SW 1271 (cell line): ENCODE measurements at places on chromosomes 11 and 22.

DNA sequence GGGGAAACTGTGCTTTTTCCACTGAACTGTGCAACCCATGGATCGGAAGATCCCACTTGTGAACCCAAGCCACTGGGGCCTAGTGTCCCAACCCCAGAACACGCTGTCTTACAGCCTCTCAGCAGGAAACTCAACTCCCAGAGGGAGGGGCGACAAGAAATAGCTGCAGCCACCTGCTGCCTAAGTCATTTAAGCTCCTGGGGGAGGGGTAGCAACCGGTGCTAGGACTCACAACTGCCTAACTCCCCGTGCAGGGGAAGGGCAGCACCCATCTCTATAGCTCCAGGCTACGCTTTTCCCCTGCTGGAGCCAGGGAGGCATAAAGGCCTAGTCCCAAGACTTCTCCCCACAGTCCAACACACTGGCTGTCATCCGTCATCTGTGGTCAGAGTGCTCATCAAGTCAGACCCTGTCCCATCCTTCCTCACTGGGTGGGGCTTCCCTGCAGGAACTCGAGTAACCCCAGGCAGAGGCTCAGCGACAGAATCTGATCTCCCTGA is 363.0 kb downstream of the LUZP2 start:
- no peak for DNase-seq

GRCh38 chr11:72240461-72241290 is 3.3 kb downstream of the PHOX2A start:
- DNase-seq, result no peak

DNA sequence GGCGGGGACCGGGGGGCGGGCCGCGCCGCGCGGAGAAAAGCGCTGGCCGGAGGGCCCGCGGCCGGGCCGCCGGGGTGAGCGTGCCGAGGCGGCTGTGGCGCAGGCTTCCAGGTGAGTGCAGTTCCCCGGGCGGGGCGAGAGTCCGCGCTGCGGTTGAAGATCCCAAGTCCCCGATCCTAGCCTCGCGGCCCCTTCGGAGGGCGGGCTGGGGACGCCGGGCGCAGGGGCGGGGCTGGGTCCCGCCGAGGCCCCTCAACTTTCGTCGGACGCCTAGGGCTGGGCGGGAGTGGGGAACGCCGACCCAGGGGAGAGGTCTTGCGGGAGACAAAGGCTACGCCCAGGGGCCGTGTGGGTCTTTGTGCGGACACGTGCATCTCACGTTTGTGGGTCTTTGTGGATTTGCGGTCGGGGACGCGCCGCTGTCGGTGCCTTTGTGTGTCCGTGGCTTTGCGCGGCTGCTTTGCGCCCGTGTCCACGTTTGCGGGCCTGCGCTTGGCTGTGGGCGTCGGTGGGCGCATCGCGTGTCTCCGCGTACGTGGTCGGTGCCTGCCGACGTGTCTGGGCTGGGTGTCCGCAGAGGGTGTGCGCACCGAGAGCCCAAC is at the start of gene TSKU:
Gene TSKU (plus strand): TSS at position 63 of the 602 bp plus-strand sequence. CDS start 12,261 bp downstream, outside the sequence.
- DNase-seq, result no peak

GRCh38 chr11:127340438-127340837 is 339.9 kb upstream of the KIRREL3 start:
- no peak for DNase-seq

DNA sequence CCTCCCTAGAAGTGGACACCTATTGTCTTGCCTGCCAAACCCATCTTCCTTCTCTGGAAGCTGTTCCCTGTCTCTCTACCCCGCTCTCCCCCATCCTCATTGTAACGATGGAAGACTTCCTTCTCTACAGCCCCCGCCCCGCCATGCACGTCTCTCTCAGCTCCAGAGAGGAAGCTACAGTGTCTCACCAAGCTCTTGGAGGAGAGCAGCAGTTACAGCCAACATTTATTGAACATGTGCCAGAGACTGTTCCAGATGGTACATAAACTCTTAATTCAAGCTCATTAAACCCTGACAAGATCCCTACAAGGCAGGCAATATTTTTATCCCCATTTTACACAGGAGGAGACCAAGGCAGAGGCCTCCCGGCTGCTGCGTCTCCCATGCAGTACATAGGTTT is 15.1 kb downstream of the MCHR1 start:
- DNase-seq, result no peak

DNA sequence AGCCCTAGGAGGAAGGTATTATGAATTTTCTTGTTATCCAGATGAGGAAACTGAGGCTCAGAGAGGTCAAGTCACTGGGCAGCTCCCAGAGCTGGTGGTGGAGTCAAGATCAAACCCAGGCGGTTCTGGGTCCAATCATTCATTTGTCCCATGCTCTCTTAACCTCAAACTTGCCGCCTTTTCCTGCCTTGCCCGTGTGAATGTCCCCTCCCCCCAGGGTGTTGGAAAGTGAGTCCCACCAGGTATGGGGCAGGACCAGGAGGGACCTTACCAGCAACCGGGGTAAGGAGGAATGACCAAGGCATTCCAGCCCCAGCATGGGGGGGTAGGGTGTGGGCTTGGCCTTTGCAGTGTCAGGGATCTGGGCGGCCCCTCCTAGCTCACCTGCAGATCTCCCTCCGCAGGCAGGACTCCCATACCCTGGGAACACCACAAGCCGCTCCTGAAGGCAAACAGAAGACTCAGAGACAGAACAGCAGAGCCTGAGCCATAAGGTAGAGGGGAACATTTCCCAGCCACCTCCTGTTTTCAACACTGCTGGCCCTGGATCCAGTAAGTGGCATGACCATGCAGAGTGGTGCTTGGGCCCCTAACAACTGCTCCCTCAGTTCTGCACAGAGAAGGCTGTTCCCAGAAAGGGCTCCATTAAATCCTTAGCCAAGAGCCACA is 41.2 kb upstream of the SYT7 start:
- no peak for DNase-seq

- DNase-seq, result no peak
Observed at GRCh38 chr11:75323609-75324008, 27.9 kb downstream of the ARRB1 start.

DNA sequence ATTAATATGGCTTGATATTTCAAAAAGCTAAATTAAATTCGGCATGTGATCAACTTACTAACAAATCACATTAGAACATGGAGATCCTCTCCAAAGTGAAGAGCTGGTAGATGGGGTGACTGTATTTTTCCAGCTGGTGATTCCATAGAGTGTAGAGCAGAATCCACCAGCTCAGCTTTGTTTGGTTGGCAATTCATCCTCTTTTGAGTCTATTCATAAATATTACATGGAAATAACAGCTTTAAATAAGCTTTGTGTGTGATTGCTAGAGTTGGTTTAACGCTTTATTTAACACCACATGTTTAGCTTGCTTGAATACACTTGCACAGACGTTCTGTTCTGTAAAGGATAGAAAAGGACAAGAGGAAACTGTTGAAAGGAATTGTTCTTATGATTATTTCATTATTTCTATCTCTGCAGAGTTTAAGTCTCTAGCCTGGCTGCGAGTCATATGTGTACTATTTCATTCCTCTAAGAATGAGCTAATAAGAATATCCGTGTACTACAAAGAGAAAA is 738.3 kb upstream of the KIRREL3 start:
- DNase-seq, result no peak

GRCh38 chr11:69339983-69340565 is 46.1 kb downstream of the MYEOV start:
- no peak for DNase-seq

DNA sequence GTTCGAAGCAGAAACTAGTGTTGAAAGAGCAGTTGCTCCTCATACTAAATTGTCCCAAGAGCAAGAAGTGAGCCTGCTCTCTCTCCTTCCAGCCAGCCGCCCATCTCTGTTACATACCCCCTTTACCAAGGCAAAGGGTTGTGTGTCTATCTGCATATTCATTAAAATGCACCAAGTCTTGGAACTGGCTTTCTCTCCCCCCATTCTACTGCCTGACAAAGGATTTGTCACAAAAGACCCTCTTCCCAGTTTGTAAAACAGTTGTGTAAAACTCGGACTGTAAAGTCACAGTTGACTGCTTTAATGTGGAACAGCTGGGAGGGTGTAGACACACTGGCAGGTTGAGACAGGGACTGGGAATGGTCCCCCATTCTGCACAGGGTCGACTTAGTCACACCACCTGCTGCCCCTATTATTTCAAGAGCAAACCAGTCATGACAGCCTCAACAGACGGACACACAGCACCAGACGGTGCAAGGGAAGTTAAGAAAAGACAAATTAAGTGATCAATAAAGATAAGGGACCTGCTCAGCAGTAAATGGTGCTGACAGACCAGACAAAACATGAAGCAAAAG is 60.0 kb upstream of the HTATIP2 start:
- DNase-seq, result no peak

GRCh38 chr11:9739123-9739900 is 75.4 kb downstream of the SWAP70 start:
- DNase-seq, result no peak

- DNase-seq, result no peak
Observed at GRCh38 chr11:66231561-66231960, 36.9 kb upstream of the RAB1B start.

- DNase-seq, result no peak
Observed at GRCh38 chr11:65432686-65433582, 10.3 kb downstream of the NEAT1 start.

GRCh38 chr11:63560506-63561180 is 2.5 kb downstream of the PLAAT2 start:
- DNase-seq, result no peak

GRCh38 chr22:32204856-32205722 is at the start of gene RFPL2:
RFPL2 (minus strand) TSS chr22:32205073; CDS start chr22:32202451, 2,622 bp downstream.
- peak; percentile 56 for DNase-seq

GRCh38 chr11:2675540-2675939 is 24.3 kb downstream of the KCNQ1OT1 start:
- DNase-seq, result no peak

- no peak for DNase-seq
Observed at GRCh38 chr11:133698654-133699053, 146.7 kb downstream of the SPATA19 start.

DNA sequence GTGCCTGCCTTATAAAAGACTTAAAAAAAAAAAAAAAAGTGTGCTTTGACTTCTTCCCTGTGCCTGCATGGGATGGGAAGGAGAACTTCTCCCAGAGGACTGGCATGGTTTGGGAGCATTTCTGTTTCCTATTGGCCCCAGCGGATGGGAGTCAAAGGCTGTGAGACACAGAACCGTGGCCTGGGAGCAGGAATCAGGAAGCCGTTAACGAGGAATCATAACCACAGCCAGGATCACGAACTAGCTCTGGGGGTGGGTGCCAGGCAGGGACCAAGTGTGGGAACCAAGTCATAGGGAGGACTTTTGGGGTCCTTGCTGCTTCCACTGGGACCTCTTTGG is 526 bp downstream of the C1QTNF6 start:
- DNase-seq, result no peak

DNA sequence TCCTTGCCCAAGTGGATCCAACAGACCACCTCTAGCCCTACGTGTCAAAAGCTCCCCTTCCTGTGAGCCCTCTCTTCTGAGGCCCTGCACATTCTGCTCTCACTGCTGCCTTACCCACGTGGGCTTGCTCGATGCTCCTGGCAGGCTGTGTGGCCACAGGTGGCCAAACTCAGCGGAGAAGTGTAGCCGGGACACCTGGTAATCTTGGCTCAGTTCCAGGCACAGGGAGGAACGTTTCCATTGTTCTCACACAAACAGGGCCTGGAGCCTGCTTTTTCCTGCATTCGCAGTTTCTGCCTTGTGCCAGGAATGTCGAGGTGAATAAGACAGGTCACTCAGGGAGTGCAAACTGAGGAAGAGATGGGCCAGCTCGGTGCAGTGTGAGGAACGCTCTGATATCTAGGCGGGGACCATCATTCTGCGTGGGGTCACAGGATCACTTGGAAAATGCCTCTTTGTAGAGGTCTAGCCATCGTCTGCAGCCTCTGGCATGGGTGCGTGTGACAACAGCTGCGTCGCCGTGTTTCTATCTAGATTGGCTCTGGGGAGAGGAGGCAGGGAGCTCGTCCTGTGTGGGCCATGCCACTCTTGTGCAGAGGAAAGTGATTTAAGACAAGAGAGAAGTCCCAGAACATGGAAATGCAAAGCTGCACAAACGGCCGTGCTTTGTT is 127.6 kb upstream of the PARVA start:
- DNase-seq, result no peak

- DNase-seq, result peak; percentile 12
Observed at GRCh38 chr11:104705490-104706190, 192.6 kb downstream of the CASP12 start.

DNA sequence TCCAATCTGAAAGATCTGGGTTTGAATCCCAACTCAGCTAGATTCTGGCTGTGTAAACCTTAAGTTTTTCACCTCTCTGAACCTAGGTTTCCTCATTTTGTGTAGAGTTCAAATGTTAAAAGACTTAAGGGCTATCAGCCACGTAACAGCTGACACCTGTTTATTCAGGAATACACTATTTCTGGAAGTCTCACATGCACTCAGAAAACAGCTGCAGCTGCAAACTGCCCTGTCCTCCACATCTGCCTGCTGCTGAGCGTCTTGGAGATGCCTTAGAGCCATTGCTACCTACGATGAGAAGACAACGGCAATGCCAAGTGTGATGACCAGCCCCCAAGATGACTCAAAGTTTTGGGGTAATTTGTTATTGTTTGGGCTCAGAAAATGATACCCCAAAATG is 6.7 kb upstream of the TRIM44 start:
- no peak for DNase-seq

- DNase-seq, result no peak
Observed at GRCh38 chr11:115168686-115169085, 335.5 kb downstream of the CADM1 start.

DNA sequence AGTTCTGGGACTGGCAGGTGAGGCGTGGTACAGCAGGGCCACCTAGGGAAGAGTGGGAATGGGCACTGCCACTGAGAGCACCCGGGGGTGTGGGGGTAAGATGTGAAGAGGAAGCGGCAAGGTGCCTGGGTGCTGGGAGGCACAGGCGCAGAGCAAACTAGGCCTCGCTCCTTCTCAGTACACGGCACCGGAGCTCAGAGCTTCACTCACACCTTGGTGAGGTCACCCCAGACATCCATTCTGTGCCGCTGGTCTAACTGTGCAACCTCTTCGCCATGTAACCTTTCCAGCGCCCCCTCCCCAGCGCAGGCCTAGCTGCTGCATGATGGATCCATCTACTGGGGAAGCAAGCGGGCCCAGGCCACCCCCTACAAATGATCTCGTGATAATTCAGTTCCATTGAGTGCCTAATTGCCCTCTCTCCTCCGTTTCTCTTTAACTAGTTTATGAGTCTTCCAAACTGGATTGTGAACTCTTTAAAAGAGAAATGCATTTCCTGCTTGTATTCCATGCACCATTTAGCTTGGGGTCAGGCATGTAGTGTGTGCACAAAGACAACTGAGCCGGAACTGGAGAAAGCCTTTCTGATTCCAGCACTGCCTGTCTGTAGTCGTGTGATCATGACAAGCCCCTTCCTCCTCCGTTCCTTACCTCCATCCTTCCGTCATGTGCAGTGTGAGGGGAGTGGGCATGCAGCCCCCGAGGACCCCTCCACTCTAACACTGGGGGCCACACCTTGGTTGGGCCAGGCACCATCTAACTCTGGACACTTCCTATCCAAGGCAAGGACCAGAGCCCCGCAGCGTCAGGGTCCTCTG is 1475.2 kb downstream of the TBC1D22A start:
- DNase-seq, result no peak

- no peak for DNase-seq
Observed at GRCh38 chr22:31790240-31790639, 36.4 kb downstream of the DEPDC5 start.
